ENCODE measurements at places on chromosomes 16 and 17.

DNA sequence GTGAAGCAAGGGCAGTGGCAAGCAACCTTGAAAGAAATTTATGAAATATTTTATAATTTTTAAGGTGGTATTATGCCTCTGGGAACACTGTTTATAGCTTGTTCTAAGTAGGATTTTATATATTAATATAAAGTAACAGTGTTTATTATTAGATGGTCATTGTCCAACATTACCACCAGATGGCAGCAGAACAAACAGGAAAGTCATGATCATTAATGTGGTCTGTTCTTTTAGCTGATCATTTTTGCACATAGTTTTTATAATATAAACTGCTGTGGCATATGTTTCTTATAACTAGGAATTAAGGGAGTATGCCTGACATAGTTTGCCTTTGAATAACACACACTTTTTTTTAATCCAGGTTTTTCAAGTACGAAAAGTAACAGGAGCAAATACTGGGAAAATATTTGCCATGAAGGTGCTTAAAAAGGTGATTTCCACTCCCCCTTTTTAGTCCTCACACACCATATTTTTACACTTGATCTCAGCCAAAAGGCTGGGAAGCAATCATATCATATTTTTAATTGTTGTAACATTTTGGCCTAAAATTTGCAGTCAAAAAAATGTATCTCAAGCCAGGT is 21.4 kb downstream of the RPS6KB1 start:
- DNase-seq, result peak; percentile 19

GRCh38 chr17:8417806-8418205 is 17.9 kb upstream of the NDEL1 start:
- no peak for DNase-seq

GRCh38 chr17:73901661-73902415 is 257.6 kb upstream of the SDK2 start:
- DNase-seq, result no peak

GRCh38 chr16:5541356-5541755 is 443.8 kb upstream of the EEF2KMT start:
- DNase-seq, result no peak

- DNase-seq, result no peak
These were observed 45.2 kb upstream of the CBFA2T3 start for GRCh38 chr16:89022051-89022836.

GRCh38 chr17:72463287-72464102 is 342.7 kb downstream of the SOX9 start:
- DNase-seq, result no peak

DNA sequence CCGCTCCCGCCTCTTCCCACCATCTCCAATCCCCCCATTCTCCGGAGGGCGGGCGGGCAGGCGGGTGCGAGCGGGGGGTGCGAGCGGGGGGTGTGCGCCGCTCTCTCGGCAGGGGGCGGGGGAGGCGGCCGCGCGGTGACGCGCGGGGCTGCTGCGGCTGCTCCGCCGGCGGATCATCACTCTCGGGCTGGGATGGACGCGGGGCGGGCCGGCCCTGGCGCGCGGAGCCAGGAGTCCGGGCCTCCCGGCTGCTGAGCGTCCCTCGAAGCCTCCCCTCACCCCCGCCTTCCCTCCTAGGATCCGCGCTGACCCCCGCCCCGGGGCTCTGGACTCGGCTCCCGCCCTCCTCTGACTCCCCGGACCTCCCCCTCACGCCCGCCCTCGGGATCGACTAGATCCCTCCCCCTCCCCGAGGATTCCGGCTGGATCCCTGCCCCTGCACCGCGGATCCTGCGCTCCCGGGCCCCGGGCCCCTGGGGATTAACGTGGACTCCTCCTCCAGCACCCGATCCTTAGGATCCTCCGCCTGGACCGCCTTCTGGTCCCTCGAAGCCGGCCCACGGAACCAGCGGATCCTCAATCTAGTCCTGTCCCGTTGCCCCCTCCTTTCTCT is 946 bp upstream of the TMEM256 start:
- DNase-seq, result no peak

GRCh38 chr17:64507413-64507782 is 621 bp downstream of the CEP95 start:
- no peak for DNase-seq

GRCh38 chr16:59907611-59908010 is 1173.5 kb upstream of the GOT2 start:
- no peak for DNase-seq

GRCh38 chr17:15883617-15884111 is 61.3 kb upstream of the ADORA2B start:
- peak; percentile 2 for DNase-seq

DNA sequence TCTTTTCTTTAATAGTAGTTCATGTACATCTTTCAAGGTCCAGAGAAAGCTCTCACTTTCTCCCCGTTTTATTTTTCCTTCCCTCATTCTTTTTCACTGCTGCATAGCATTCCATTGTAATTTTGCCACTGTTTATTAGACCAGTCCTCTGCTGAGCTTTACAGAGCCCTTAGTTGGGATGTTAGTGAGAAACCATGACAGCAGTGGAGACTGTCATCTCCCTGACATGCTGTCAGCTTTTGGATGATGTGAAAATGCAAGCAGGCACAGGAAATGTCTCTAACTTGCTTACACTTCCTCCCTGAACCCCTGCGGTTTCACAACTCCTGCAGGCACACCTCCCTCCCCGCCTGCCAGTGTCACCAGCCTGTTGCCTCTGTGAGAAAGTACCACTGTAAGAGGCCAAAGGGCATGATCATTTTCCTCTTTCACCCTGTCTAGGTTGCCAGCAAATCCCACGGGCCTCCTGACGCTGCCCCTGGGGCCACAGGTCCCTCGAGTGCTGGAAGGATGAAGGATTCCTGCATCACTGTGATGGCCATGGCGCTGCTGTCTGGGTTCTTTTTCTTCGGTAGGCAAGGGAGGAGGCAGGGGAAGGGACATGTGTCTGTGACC is at the start of gene ITGAL:
Gene ITGAL, plus strand, starts transcription at position 415 of the 615 bp plus-strand sequence. Its CDS starts 96 bp downstream, at position 511.
- DNase-seq, result no peak

DNA sequence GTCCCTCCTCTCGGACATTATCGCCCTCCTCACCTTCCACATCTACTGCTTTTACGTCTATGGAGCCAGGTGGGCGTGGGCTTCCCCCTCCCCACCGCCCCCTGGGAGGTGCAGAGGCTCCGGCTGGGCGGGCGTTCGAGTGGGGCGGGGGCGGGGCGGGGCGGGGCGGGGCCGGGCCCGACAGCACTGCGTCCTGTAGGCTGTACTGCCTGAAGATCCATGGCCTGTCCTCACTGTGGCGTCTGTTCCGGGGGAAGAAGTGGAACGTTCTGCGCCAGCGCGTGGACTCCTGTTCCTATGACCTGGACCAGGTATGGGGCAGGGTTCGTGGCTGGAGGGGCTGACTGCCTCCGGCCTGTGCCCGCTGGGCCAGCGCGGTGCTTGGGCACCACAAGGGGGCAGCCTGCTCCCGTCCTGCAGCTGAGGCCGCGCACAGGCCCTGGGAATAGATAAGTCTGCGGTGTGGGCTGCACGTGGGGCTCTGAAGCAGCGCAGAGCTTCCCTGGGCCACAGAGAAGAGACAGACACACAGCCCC is 9.2 kb downstream of the PIGQ start:
- no peak for DNase-seq

DNA sequence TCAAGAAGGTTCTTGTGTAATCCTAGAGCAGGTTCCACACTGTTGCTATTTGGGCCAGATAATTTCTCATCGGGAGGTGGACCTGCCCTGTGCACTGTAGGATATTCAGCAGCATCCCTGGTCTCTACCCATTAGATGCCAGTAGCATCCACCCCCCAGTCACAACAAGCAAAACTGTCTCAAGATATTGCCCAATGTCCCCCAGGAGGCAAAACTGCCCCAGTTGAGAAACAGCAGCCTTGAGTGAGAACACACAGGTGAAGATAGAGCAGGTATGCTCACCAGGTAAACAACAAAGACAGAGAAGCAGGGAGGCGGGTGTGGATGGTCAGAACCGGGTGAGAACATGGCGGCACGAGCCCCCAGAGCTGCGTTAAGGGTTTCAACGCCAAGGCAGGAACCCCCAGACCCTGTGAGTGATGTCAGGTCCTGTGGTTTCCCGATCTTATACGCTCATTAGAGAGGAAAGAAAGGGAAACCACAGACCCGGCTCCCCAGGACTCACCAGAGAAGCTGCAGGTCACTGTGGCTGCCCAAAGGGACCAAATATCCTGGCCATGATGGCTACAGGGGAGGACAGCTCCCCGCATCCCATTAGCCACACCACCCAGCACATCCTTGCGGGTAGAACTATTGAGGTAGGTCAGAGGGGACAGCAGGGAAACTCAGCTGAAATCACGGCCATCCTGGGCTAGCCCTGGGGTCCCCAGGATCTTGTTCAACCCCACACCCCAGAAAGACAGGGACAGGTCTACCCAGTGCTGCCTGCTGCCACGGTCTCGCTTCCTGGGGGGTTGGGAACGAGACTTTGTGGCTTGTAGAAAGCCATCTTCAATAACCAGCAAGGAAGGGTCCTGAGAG is 21.2 kb downstream of the CDC42EP4 start:
- DNase-seq, result no peak

DNA sequence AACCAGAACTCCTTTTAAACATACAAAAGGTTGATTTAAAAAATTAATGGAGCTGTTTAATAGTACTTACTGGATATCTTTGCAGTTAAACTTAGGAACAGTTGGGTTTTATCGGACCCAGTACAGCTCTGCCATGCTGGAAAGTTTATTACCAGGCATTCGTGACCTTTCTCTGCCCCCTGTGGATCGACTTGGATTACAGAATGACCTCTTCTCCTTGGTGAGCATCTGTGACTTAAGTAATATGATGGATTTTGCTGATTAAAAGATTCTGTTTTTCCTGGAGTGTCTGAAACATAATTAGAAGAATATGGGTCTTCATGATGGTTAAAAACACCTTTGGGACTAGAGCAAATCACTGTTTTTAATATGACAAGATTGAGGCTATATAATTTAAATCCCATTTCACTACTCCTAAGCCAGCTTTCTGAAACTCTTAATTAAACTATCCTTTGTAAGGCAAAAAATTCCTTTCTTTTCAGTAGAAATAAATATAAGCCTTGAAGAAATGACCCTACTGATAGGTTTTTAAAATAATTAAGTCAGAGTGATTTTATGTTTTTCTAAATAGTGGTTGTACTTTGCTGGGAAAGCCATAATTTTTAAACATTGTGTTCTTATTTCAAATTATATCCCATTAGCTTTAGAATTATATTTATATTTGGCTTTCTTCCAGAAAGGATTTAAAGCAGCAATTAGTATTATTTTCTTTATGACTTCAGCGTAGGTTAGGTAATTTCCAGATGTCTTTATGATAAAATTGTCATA is 45.7 kb upstream of the KPNB1 start:
- no peak for DNase-seq

DNA sequence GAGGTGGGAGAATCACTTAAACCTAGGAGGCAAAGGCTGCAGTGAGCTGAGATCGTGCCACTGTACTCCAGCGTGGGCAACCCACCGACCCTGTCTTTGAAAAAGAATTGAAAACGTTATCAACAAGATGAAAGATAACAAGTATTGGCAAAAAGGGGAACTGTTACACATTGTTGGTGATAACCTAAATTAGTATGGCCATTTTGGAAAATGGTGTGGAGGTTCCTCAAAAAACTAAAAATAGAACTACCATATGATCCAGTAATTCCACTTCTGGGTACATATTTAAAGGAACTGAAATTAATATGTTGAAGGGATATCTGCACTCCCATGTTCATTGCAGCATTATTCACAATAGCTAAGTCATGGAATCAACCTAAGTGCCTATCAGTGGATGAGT is 61.0 kb downstream of the ABHD15 start:
- no peak for DNase-seq

DNA sequence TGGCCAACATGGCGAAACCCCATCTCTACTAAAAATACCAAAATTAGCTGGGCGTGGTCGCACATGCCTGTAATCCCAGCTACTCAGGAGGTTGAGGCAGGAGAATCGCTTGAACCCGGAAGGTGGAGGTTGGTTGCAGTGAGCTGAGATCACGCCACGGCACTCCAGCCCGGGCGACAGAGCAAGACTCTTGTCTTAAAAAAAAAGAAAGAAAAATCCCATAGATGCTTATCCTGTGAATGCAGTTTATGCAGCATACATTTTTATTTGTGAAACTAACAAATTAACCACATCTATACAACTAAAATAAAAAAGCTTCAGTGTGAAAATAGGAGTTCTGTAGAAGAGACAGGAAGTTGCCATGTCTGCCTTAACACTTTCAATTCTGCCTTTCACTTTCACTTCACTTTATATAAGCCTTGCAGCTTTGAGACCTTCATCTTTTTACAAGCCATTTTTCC is 7.1 kb downstream of the IGSF6 start:
- no peak for DNase-seq

DNA sequence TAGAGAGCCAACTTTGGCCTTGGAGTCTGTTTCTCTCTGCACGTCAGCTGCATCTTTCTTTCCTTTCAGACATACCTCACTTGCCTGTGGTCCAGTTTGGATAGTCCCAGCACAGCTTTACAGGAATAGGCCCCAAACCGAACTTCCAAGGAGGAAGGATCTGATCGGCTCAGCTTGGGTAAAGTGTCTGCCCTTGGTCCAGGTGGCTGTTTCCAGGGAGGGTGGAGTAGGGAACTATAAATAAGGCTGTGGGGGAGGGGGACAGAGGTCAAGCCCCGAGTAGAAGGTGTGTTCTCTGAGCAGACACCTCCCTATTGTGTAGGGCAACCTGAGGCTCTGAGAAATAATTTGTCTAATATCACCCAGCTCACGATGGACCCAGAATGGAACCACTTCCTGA is 29.2 kb upstream of the NKD1 start:
- no peak for DNase-seq

GRCh38 chr17:307741-308507 is 44.7 kb downstream of the RPH3AL start:
- DNase-seq, result no peak

DNA sequence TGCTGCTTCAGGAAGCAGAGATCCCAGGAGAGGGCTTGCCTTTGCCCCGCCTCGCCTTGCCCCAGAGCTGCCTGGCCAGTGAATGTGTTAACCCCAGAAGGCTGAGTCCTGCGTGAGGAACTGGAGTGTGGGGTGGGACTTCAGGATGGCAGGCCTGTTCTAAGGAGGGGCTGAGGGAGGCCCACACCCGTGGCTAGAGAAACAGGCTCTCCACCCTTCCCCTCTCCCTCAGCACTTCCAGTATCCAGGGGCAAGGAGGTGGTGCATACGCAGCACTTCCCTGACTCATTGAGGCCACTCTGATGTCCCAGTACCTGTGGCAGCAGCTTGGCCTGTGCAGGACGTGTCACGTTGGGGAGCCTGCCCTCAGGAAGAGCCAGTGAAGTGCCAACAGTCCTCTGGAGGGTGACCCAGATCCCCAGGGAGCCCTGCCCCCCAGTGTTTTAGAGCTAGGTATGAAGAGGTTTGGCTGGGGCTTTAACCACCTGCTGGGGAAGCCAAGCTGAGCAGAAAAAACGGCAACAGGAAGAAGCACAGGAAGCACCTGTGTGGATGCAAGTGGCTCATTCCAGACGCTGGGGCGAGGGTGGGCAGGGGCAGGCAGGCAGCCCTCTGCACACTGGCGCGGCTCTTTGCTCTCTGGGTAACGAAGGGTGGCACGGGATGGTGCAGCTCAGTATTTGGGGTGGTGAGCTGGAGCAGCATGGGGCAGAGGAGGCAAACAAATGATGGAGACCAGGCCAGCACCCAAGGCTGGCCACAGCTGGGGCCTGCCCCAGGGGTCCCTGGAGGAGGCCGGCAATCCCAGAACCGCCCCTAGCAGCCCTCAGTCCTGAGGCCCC is 14.7 kb upstream of the CTCF start:
- DNase-seq, result no peak

GRCh38 chr17:57723427-57724025 is 21.6 kb downstream of the CCDC182 start:
- DNase-seq, result no peak

All from HCT116 (cell line).